ENCODE measurements at places on chromosomes 16 and 17.
A peak's percentile ranks its signal among the peaks of the same experiment; 100 is the strongest.

- DNase-seq: no peak
These were observed 40.9 kb upstream of the JPH3 start for GRCh38 chr16:87561200-87562105.

- no peak for DNase-seq
These were observed 21.8 kb upstream of the CACNG4 start for GRCh38 chr17:66942451-66943264.

GRCh38 chr16:17082095-17082882 is 388.5 kb downstream of the XYLT1 start:
- no peak for DNase-seq

DNA sequence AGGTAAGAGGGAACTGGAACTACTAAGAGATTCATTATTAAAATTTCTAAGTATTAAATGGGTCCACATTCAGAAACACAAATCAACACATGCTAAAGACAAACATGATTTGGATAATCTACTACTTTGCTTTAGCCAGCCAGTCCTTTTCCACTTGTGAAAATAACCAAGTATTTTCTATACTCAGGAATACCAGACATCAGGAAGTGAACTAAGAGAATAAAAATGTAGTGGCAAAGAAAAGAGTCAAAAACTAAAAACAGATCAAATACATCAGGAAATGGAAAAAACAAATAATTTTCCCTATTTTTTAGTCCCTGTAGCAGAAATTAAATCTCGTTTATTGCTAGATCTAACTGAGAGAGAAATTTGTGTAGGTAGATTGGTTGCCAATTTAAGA is 78.0 kb downstream of the MYO1D start:
- DNase-seq: no peak

GRCh38 chr17:58476812-58477211 is 11.4 kb downstream of the HSF5 start:
- DNase-seq: no peak

GRCh38 chr17:10758062-10758461 is 28.2 kb upstream of the TMEM220 start:
- DNase-seq: no peak

GRCh38 chr17:17890773-17891759 is 54.3 kb upstream of the SREBF1 start:
- DNase-seq: peak; percentile 68

GRCh38 chr16:86919578-86920305 is 341.4 kb downstream of the FOXL1 start:
- DNase-seq: no peak

GRCh38 chr16:87310610-87311009 is 6.6 kb downstream of the C16orf95 start:
- no peak for DNase-seq

GRCh38 chr16:87539113-87539512 is 46.3 kb upstream of the ZCCHC14 start:
- DNase-seq: no peak

DNA sequence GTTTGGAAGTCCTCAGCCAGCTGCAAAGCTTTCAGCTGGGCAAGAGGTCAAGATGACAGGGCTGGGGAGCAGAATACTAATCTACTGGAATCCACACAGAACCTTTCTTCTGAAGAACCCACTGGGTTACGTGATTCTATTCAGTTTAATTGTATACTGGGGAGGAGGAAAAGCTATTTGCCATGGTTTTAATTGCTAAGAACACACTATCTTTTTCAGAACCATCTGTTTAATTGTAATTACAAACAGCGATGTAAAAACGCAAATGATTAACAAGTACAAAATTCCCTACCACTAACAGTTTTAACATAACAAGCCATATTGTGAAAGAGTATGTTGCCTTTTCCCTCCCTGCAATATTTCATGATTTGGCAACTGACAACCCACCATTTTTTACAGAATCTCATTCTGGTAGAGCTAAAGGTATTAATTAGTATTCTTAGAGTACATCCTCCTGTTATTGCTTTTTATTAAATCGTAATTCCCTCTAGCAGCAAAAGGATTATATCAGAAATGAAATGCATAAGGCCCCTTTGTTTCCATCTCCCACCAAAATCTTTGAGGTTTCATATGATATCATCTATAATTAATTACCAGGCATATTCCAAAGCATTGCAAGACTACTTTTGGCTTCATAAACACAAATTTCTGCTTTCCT is 12.1 kb downstream of the HYDIN start:
- peak; percentile 89 for DNase-seq

DNA sequence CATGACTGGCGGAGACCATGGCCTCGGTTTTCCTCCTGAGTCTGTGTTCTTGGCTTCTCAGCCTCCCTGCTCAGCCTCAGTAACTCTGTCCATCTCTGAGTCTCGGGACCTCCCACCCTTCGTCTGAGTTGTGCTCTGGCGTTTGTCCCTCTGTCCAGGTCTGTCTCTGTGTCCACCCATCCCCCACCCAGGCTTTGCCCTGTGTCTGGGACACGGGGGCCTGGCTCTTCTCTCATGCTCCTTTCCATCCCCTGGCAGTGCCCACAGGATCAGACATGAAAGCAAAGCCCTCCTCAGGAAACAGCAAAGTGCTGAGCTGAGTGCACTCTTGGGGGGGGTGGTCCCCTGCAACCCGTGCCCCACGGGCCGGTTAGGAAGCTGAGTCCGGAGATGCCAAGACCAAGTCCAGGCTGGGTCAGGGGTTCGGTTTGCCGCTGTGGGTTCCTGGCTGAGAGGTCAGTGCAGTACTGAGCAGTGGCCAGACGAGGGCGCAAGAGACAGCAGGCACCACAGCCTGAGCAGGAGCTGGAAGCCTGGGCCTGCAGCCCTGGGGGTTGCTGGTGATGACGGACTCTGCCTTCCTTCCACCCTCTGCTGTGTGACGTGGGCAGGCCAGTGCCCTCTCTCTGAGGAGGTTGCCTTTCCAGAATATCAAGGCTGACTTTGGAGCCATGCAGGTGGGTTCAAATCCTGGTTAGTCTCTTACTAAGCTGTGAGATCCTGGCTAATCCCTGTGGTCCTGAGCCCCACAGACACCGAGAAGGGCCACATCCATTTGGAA is 2.5 kb downstream of the P2RX1 start:
- peak; percentile 62 for DNase-seq

GRCh38 chr16:58027916-58028455 is 2.4 kb downstream of the MMP15 start:
- DNase-seq: no peak

DNA sequence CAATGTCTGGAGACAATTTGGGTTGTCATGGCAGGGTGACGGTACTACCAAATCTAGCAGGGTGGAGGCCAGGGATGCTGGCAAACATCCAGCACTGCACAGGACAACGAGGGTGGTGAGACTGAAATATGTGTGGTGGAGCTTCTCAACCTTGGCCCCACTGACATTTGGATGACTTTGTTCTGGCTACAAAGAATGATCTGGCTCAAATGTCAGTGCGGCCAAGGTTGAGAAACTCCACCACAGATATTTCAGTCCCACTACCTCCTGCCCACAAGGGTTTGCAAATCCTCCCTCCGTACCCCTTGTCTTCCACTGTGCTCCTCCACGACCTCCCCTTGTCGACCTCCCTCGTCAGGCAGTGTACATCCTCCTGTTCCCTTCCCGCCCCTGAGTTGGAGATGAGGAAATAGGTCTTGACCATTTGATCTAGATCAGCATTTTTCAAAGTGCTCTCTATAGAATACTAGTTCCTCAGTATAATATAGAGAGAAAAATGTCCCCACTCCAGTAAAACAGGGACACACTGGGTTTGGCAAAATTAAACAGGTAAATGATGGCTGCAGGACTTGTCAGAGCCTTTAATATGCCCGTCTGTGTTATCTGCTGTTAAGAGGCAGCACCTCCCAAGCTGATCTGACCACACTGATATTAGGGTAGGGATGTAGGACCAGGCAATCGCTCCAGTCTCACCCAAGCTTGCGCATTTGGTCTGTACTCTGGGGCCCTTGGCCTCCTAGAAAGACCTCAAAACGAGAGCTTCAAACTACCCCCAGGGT is 6.8 kb downstream of the OSGIN1 start:
- no peak for DNase-seq

DNA sequence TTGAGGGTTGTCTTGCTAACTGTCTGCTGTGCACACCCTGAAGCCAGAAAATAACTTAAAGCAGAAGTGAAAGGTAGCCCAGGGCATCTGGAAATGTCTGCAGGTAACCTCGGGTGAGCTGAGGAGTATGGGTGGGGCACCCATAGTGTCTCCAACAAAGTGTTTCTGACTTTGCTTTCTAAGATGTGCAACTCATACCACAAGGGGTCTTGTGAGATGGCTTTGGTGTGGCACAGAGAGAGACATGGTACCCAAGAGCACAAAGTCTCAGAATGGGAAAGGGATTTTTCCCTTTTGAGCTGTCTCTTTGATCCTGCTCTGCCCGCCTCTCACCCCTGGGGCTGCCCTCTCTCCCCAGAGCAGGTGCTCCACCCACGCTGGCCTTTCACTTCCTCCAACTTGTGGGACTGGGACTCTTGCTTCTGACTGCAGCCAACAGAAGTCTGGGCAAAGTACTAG is 6.9 kb downstream of the CHD9 start:
- DNase-seq: no peak

DNA sequence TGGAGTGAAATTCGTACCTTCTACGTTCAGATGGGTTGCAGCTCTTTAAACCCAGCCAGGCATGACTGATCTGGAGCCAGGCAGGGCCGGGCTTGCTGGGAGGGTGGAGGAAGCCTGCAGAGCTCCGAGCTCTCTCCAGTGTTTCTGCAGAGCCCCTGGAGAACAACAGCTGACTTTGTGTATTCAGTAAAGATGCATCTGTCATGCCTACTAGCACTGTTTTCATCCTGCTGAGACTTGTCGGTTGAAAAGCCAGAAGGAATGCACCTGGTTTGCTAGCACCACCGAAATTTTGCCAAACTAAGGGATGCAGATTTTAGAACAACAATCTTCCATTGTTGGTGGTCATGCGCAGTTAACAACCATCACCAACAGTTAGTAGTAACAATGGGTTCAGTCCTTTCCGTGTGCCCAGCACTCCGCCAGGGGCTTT is 22.4 kb upstream of the SCNN1B start:
- peak; percentile 99 for DNase-seq

DNA sequence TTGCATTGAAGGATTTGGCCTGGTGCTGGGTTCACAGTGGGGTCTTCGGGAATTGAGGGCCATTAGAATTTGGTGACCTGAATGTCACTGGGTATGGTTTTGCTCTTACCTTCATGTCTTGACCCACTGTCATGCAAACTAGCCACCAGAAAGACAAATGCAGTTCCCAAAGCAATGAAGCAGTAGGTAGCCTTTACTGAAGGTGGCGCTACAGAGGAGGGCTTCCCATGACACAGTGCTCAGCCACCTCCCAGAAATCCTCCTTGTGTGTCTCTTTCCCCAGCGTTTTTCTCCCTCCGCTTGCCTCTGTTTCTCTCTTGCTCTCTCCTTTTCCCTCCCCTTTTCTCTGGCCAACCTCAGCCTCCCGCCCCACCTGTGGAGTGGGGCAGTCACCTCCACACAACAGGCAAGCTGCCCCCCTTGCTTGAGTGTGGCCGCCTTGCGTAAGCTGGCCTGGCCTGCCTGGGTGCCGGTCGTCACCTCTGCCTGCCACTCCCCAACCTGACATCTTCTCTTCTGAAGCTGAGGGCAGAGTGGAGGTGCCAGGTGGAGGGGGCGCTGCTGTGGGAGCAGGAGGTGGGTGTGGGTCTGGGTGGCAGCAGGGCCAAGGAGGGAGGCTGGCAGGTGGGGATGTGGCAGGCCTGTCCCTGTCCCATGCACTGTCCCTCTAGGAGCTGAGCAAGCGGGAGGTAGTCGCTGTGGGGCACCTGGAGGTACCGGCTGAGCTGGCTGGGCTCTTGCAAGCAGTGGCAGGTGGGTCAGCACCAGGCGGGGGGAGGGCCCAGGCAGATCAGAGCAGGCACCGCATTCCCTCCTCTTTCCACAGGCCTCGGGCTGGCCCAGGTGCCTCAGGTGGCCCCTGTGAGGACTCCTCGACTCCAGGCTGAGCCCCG is 34.7 kb downstream of the MYO15A start:
- DNase-seq: peak; percentile 20

DNA sequence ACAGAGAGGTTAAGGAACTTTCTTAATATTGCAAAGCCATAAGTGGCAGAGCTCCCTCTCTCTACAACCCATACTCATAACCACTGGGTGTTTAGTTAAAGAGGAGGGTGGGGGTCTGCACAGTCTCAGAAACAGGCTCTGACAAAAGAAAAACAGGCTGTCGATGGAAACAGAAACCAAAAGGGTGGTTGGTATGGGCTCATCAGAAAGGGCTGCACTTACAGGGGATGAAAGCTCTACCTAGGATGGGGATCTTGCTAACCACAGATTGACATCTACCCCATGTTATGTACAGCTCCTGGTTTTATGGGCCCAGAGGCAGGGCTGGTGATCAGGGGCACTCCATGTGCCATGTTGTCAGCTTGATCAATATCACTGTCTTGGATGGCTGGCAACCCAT is 111.4 kb downstream of the CYLD start:
- DNase-seq: no peak

- DNase-seq: no peak
These were observed 802.5 kb upstream of the EEF2KMT start for GRCh38 chr16:5900046-5900445.

- no peak for DNase-seq
These were observed 34.3 kb upstream of the ATP2C2 start for GRCh38 chr16:84334058-84334457.

DNA sequence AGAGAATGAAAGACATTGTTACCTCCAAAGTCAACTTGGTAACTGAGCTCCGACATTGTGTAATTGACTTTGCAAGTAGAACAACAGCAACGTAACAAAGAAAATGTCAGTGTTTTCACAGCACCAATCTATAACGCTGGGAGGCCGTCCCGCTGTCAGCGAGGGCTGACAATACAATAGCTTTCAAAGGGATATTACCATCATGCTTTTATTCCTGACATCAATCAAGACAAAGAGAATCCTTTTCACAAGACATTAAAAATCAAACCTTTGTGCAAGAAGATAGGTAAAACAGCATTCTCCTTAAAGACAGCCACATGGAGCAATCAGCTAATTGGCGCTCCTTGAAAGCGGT is 6.2 kb downstream of the ZNF423 start:
- peak; percentile 30 for DNase-seq

GRCh38 chr16:62939687-62940086 is 903.4 kb upstream of the CDH8 start:
- no peak for DNase-seq

GRCh38 chr17:63760771-63761539 is 12.4 kb downstream of the CCDC47 start:
- no peak for DNase-seq

DNA sequence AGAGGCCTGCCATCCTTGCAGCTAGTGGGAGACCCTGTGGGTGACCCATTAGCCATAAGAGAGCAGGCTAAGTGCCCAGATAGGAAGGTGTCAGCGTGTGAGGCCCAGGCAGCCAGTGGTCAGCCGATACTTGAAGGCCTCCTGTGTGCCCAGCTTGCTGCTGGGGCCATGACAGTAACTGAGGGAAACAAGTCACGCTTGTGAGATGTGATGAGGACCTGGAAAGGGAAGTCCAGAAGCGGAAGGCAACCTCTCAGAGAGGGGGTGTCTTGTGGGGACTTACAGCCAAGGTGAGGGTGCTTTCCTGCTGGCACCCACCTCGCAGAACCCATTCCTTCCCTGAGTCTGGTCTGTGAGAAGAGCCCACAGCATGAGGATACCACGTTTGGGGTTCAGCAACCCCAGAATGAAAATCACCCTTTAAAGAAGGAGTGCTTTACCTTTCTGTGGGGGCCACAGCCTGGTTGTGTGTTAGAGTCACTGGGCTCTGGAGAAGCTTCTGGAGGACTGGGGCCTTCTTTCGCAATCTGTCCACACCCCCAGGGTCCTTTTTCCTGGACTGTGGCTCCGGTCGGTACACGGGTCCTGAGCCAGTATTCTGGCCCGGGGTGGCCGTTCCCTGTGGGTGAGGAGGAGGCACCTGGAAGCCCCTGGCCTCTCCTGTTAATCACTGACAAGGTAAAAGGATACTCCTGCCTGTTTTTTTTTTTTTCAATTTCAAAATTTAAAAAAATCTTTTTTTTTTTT is 53.9 kb downstream of the PLCG2 start:
- DNase-seq: no peak

All from NCI-H69 (cell line).